Activated T-helper 2 cell treated with anti-CD3 and anti-CD28 coated beads, Interferon-gamma antibody, Interleukin-2, Interleukin-4, amounts not matched to agents 10 μg/mL and 5 μg/mL and 100 μg/mL, durations not matched to agents 14 hours and 24 hours and 36 hours (primary cell): ENCODE measurements at places on chromosomes 16 and 17. TPM values are rescaled to one million over a fixed set of nuclear protein-coding genes. Genes with fewer than 3 reads are reported as not detected.

POLR3E gene
- 100 and 106 TPM in 2 replicates for total RNA-seq

MYH13 gene
- not detected in 2 replicates for total RNA-seq

KRT39 gene
- total RNA-seq, result not detected in 2 replicates

TGFB1I1 gene
- total RNA-seq, result 1.2 and 1.7 TPM in 2 replicates

DNA sequence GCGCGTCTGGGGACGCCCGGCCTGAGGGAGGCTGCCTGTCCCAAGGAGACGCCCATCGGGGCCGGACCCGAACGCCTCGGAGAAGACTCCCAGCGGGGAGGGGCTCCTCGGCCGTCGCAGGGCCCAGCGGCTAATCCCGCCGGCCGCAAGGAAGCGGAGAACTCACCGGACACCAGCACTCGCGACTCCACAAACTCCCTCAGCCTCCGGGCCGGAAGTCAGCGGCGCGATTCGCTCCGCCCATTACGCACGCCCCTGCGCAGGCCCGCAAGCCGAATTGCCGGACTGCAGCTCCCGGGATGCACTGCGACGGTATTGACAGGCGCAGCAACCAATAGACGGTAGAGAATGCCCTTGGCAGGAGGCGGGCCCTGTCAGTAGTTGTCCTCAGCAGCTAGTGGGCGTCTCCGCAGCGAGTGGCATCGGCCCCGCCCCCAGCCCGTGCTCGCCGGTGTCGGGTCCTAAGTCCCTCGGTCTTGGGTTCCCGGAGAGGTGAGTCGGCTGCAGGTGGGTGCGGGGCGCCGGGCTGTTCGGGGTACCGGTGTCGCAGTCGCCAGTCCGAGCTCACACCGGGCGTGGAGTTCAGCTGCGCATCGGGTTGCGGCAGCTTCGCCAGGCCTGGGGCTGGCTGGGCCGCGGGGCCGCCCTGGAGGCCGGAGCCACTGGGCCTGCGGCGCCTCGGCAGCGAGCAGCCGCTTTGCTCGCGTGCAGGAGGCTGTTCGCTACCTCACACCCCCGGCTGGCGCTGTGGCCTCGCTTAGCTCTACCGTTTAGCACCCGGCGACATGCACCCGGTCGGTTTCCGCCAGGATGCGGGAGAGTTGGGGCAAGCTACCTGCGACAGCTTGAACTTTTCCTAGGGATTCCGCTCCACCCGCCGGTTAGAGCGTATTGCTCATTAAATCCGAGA, at the start of the genes ZNF174 and ZSCAN32:
Gene ZNF174 (plus strand): TSS at position 437 of the 910 bp plus-strand sequence. CDS start 790 bp downstream, outside the sequence.
Gene ZSCAN32 (minus strand): TSS at position 226 of the 910 bp plus-strand sequence. CDS start 3,447 bp downstream, outside the sequence.
- DNase-seq, result peak; percentile 99

GRCh38 chr17:8018436-8018835, 16.0 kb downstream of the GUCY2D start:
- no peak for DNase-seq

GRCh38 chr17:5669191-5669590, 84.9 kb upstream of the NLRP1 start:
- no peak for DNase-seq
